ENCODE measurements at places on chromosomes 1 and 21. TPM values are rescaled to one million over a fixed set of nuclear protein-coding genes. Genes with fewer than 3 reads are reported as not detected.

- no peak for DNase-seq
Observed at GRCh38 chr1:177451191-177451590, 280.4 kb downstream of the BRINP2 start.

GRCh38 chr1:7253118-7253480 lies 467.8 kb downstream of the CAMTA1 start:
- DNase-seq, result no peak

DNA sequence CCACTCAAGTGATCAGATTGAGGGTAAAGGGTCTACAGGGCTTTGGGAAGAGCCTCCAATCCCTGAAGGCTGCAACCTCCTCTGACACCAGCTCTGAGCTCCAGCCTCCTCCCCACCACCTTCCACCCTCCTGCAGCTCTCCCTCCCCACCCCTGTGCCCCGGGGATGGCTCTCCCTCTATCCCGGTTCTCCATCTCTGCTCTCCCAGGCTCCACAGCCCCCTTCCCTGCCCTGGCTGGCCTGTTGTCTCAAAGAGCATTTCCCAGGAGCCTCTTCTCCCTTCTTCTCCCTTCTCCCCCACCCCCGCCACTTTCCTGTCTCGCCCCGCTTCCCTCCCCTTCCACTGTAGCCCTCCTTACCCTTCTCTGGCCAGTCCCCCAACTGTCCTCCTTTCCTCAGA lies 1.1 kb downstream of the PLEKHA6 start:
- DNase-seq, result no peak

- DNase-seq, result no peak
Observed at GRCh38 chr1:1359664-1360468, 1.5 kb upstream of the MXRA8 start.

DNA sequence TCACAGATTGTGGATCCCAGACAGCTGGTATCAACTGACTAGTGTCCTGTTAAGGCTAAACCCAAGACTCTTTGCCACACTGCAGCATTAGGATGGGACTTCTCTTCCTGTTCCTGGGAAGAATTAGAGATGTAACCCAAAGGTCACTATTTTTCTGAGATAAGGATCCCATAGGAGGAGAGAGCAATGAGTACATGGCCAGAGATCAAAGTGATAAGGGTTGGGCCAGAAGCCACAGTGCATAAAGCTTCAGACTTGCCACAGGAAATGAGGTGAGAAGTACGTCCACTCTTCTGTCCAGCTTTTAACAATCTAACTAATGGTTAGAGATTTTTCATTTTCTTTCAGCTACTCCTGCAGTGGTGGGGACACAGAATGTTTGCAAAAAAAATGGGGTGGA lies at the start of gene HSD3B1:
HSD3B1 (plus strand) TSS at position 270 of the 400 bp plus-strand sequence. CDS start 267 bp downstream, outside the sequence.
- no peak for DNase-seq

- DNase-seq, result no peak
Observed at GRCh38 chr1:80961464-80962190, 839.1 kb upstream of the ADGRL2 start.

The TMEM125 gene
- total RNA-seq, result 1.0 TPM

The C8B gene
- total RNA-seq, result not detected

Data from omental fat pad (tissue), 4 donors.